ENCODE measurements at places on chromosomes 7 and 10. TPM values are rescaled to one million over a fixed set of nuclear protein-coding genes. Genes with fewer than 3 reads are reported as not detected.
A peak's percentile ranks its signal among the peaks of the same experiment; 100 is the strongest.

The MOGAT3 gene
- not detected for total RNA-seq

The TMEM26 gene
- under 0.01 TPM for total RNA-seq

The NKX2-3 gene
- under 0.01 TPM for total RNA-seq

The AMZ1 gene
- 1.6 TPM for total RNA-seq

The SUMF2 gene
- 91.3 TPM for total RNA-seq

The SFMBT2 gene
- total RNA-seq: 22.0 TPM

The LIPM gene
- total RNA-seq: not detected

The GATA3 gene
- total RNA-seq: not detected

DNA sequence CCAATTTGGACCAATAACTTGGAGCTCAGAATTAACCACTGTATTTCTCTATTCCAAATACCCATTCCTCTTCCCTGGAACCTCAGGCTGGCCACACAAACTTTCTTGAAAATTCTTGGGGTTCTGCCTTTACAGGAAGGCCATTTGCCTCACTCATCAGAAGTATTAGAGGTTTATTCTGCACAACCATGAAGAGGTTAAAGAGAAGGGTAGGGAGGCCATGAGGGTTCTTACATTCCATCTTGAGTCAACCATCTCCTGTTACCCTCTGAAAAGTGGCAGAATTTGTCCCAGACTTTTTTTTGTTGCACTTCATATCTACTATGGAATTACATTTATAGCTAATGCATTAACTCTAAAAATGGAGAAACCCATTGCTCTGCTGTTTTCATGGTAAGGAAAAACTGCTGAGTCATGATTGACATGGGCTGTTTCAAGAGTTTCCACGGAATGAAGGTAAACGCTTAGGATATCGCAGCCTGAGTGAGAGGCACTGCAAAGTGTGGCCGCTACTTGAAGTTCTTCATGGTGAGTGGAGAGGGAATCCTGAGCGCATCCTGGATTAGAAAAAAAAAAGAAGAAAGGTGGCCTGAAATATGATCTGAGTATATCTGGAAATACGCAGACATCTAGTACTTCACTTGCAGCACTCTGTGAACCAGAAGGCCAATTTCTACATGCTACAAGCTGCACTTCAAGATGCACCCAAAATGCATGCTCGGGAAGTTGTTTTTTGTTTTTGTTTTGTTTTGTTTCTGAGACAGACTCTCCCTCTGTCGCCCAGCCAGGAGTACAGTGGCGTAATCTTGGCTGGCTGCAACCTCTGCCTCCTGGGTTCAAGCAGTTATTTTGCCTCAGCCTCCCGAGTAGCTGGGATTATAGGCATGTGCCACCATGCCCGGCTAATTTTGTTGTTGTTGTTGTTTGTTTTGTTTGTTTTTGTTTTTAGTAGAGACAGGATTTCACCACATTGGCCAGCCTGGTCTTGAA lies 83.7 kb downstream of the KIAA1217 start:
- DNase-seq: no peak

DNA sequence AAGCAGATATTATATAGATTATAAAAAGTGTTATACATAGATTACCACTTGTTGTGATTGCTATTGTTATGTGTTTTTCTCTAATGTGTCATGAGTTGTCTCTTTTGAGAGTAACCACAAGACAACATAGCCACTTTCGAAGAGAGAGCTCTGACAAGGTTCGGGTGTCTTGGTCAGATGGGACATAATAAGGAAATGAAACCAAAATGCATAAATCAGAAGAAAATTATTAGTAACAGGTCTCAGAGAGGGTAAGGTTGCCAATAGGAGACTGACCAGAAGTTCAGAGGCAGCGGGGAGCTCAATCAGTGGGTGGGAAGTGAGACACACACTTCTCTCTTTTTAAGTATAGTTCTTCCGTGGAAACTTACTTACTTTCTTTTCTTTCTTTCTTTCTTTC lies 639.2 kb upstream of the POT1 start:
- no peak for DNase-seq

DNA sequence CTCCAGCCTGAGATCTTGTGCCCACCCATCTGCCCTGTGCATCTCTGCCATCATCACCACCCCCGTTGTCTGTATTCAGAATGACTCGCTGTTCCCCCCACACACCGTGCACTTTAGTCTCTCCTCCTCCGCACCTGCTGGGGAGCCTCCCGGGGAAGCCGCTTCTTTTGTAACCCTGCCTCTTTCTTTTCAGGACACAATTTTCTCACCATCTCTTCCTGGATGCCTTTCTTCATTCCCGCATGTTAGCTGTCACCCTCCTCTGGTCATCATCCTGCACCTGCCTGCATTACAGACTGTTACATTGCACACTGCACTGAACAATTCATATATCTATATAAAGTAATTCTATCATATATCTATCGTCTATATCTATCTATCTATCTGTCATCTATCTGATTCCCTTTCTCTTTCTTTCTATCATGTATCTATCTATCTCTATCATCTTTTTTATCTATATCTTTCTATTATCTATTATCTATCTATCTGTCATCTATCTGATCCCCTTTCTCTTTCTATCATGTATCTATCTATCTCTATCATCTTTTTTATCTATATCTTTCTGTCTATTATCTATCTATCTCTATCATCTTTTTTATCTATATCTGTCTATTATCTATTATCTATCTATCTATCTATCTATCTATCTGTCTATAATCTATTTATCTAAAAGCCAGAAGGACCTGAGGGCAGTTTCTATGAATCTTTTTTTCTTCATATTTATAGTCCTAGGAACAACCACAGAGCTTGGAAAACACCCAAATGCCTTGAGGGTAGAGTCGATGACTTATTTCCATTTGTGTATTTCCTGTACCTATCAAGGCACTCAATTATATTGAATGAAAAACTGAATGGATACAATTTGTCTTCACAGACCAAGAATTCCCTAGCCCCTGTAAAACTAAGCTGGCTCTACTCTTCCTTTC lies 642.5 kb downstream of the ACTR3B start:
- DNase-seq: no peak

GRCh38 chr10:33180921-33181320 lies 153.5 kb downstream of the NRP1 start:
- DNase-seq: no peak

- no peak for DNase-seq
These were observed 247.7 kb upstream of the PPP2R2D start for GRCh38 chr10:131653140-131653539.

DNA sequence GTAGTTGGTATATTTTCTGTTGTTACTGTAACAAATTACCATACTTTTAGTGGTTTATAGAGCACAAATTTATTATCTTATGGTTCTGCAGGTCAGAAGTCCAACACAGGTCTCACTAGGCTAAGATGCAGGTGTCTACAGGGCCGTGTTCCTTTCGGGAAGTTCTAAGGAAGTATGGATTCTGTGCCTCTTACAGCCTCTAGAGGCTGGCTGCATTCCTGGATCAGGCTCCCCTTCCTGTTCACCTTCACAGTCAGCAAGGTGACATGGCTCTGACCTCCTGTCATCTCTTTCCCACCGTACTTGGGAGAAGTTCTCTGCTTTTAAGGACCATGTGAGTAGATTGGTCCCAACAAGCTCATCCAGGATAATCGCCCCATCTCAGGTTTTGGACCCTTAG lies 37.3 kb downstream of the BMPR1A start:
- DNase-seq: no peak

- no peak for DNase-seq
These were observed 15.5 kb downstream of the ARMH3 start for GRCh38 chr10:102040305-102041050.

- DNase-seq: no peak
These were observed 233.4 kb downstream of the GPR37 start for GRCh38 chr7:124532166-124532565.

- no peak for DNase-seq
These were observed 6.5 kb upstream of the CHST3 start for GRCh38 chr10:71957546-71958275.

- DNase-seq: no peak
These were observed 6.0 kb downstream of the POLM start for GRCh38 chr7:44076101-44076895.

DNA sequence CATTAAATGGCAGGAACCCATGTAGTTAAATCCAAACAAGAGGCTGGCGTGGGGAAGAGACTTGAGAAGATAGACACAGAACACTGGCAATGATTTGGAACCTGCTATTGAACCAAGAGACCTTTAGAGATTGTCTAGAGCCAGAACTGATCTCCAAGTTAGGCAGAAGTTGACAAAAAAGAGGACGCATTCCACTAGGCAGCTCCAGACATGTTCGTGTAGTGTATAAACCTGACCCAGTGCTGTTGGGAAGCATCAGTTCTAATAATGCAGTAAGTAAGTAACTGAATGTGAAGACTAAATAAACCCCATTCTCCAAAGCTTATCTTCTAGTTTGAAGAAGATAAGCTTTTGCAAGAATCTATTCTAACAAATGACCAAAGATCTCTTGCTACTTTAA lies 50.8 kb downstream of the AP3M1 start:
- DNase-seq: no peak

- peak; percentile 57 for DNase-seq
These were observed 32.8 kb upstream of the FAM20C start for GRCh38 chr7:159370-160270.

GRCh38 chr7:37062560-37062859 lies 338.2 kb upstream of the AOAH start:
- no peak for DNase-seq

GRCh38 chr7:21497072-21497471 lies 45.8 kb upstream of the DNAH11 start:
- no peak for DNase-seq

DNA sequence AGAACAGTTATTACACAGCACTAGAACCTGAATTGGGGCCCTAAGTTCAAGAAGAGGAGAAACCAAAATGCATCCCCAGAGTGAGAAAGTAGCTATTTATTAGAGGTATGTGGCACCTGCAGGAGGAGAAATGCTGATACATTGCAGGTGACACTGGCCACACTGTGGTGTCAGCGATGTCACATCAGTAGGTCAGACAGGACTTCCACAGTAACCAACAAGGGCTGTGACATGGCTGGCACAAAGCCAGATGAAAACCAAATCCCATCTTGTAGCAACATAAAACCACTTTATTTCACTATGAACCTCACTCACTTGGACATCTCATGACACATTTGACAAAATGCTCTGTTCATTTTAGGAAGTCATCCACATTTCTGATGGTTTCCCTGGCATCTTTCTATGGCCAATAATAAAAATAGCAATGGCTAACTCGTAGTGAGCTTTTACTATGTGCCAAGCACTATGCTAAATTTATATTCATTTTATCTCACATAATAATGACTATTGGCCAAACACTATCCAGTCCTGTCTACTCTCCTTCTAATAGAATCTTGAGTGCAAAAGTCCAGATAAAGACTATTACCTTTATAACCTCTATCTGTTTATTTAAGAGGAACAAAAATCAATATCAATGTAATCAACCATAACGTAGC lies 154.2 kb downstream of the TSPAN12 start:
- no peak for DNase-seq

All from frontal cortex (tissue), 4 donors.